LHCN-M2 (cell line): ENCODE measurements at places on chromosomes 1 and 21.

- no peak for DNase-seq
Measured at GRCh38 chr1:42657201-42657600, 1.0 kb upstream of the PPIH start.

- DNase-seq = peak; percentile 33
Measured at GRCh38 chr1:240797050-240797449, 185.1 kb upstream of the GREM2 start.

GRCh38 chr1:111192658-111193519, 7.6 kb downstream of the DENND2D start:
- DNase-seq = no peak

GRCh38 chr1:224615861-224616755, at the start of gene CNIH3:
TSS of gene CNIH3 (plus strand) at chr1:224616317. CDS start at chr1:224617175, 858 bp downstream.
- DNase-seq = peak; percentile 65

DNA sequence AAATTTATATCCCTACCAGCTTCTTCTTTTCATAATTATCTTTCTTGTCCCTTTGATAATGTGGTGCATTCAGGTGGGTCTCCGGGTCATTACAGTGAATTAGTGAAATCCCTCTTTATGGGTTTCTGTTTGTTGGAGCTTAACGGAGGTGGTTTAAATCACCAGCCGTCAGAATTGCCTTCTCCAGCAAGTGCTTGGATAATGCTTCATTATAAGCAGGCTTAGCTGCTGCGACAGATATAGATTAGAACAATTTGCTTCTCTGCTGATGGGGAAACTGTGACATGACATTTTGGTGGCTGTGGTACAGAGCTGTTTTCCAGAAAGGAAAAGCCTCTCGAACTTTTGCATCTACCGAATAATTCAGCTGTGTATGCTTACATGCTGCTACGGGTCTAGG, 56.9 kb downstream of the KAZN start:
- DNase-seq = no peak

DNA sequence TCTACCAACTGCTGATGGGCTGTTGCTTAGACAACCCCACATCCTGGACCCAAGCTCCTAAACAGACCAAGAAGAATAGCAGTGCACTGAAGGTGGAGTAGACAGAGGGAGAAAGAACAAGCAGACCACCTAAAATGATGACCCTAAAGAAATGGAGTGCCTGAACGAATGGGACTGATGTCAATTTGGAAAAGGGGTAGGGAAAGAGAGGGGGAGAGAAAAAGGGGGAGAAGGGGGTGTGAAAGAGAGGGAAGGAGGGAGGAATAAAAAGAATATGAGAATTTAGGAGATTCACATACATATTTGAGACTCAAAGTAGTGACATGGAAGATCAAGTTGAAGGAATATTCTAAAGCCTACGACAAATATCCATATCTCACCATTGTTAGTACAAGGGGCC, 144.4 kb upstream of the DUSP10 start:
- DNase-seq = no peak

DNA sequence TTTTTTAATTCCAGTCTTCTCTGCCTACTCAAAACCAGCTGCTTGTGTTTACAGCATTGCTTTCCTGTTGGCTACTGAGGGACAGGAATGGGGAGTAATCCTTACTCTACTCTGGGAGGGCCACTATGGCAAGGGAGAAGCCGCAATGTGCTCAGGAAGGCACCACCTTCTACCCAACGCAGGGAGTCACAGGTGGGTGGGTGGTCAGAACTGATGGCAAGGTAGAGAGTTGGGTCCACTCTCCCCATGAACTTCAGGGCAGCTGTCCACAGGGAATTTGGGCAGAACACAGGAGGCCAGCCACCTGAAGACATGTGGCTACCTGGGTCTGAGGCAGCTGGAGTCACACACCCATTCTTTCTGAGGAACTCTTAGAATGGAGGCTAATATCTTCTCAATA, 40.5 kb upstream of the HMGB4 start:
- DNase-seq = no peak

- DNase-seq = no peak
Measured at GRCh38 chr21:35273333-35273732, 224.2 kb upstream of the RUNX1 start.

GRCh38 chr21:46285761-46286647, at the start of gene YBEY:
TSS of gene YBEY (plus strand) at chr21:46286342. CDS start at chr21:46286914, 572 bp downstream.
- DNase-seq = peak; percentile 88

- DNase-seq = no peak
Measured at GRCh38 chr1:76919085-76919484, 51.8 kb downstream of the ST6GALNAC5 start.

- DNase-seq = peak; percentile 95
Measured at GRCh38 chr1:229759037-229759435, 133.0 kb downstream of the URB2 start.

DNA sequence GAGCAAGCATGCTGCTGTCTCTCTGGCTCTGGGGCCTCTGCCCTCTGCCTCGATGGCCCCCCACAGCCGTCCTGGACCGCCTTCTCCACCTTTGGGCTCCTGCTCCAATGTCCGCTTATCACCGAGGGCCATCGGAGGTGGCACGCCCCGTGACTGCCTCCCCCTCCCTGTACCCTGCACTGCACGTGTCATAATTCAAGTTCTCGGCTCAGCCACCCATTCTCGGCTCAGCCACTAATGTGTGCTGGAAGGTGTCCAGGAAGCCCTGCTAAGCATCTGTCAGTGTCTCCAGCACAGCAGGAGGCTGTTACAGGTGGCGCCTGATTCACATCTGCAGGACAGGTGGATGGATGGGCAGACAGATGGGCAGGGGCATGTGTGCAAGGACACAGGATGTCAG, 45.5 kb downstream of the TP73 start:
- no peak for DNase-seq

DNA sequence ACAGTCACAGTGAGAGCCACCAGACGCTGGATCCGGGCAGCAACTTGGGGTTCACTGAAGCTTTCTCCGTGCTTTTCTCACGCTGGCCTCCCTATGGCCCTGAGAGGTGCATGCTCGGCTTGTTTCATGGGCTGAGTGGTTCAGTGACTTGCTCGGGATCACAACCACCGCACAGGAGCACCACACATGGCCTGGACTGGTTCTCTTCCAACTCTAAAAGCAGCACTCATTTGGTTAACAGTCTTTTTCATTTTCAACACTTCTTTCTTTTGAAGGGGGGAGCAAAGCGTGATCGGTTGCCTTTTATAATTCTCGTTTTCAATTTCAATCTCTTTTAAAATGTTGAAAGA, 26.2 kb downstream of the UBIAD1 start:
- DNase-seq = no peak

DNA sequence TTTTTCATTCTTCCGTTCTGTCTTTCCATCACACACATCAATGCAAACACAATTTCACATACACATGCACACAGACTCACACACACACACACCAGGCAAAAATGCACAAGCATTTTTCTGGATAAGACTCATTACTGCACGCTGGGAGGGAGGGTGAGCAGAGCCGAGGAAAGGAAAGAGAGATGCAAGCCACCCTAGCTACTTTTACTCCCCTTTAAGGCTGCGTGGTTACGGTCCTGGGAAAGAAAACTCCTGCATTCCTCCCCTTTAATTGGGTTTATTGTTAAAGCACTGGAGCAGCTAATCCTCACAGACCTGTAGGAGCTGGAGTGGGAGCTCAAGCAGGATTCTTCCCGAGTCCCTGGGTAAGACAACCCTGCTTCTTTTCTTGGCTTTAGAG, at the start of gene CAMK1G:
Gene CAMK1G (plus strand): TSS at position 307 of the 400 bp plus-strand sequence. CDS start 11,270 bp downstream, outside the sequence.
- DNase-seq = peak; percentile 38

GRCh38 chr1:159408862-159409400, 23.1 kb upstream of the OR10J4 start:
- DNase-seq = no peak

DNA sequence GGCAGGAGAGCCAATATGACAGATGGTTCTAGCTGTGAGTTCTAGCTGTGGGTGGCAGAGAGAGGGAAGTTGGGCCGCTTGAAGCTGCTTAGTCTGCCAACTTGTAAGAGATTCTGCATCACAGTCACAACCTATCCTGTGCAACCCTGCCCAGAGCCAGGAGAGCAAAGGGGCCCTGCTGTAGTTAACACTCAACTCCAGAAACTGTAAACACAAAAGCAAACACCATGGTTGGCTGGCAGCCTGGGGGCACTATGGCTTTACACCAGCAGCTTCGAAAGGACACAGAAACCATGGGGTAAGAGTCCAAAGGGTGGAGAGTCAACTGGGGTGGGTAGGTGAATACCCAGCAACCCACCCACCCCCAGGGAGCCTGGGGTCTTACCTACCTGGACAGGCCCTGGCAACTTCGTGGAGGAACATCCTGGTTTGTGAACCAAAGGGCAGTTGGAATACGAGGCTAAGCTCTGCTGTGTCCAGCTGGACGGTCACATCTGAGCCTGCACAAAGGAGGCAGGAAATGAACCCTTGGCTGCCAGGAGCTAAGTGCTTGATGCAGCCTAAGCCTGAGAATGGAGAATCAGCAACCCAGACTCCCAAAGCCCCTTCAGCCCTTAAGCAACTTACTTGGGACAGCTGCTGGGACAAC, 6.4 kb downstream of the INPP5B start:
- no peak for DNase-seq

GRCh38 chr1:151340870-151341754, 5.9 kb downstream of the RFX5 start:
- DNase-seq = peak; percentile 84
